ENCODE measurements at places on chromosomes 16 and 17.
A peak's percentile ranks its signal among the peaks of the same experiment; 100 is the strongest.

DNA sequence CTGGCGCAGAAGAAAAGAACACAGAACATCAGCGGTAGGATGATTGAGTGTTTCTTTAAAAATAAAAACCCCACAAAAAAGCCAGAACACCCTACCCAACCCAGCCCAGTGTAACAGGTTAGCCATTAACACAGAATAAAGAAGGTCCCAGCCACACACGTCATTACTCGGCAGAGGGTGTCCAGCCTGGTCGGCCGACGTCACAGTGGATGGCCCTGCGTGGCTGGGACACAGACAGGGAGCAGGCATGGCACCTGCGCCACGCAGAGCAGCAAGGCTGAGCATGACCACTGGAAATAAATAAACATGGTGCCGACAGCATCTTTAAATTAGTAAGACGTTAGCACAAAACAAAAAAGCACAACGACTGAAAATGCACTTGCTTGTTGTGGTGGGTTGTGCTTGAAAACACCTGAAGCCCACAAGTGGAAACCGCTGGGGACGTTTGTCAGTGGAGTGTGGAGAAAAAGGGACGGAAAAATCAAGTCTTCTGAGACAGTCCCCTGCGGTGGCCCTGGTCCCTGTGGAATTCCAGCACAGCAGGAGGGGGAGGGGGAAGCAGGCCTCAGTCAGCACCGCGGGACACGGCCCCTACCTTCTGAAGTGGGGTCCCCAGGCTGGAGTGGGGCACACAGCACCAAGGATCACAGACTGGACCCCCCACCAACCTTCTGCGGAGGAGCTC lies 39.2 kb downstream of the SLC7A5 start:
- DNase-seq: peak; percentile 24

GRCh38 chr17:58504826-58505351 lies 9.5 kb downstream of the MTMR4 start:
- no peak for DNase-seq

GRCh38 chr17:57761887-57762286 lies 16.8 kb upstream of the CCDC182 start:
- DNase-seq: no peak

- DNase-seq: peak; percentile 68
Observed at GRCh38 chr17:31680126-31680525, 178.9 kb downstream of the COPRS start.

GRCh38 chr16:47197536-47198179 lies 53.9 kb upstream of the NETO2 start:
- DNase-seq: no peak

- DNase-seq: no peak
Observed at GRCh38 chr16:30087181-30087898, 4.4 kb downstream of the TBX6 start.

DNA sequence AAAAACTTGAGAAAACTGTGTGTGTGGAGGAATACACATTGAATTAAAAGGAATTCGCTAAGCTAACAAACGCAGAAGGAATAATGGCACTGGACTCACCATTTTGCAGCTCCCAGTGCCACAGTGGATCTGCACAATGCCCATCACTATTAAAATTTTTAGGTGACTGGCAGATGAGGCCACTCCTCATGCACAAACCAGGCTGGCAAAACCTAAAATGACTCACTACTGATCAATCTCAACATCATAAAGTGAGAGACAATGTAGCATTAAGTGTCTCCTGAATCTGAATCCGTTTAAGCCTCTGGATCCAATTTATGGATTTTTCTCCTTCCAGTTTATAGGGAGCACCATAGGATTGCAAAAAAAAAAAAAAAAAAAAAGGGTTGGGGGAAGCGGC lies 20.6 kb downstream of the MYH10 start:
- no peak for DNase-seq

- DNase-seq: no peak
Observed at GRCh38 chr17:61087024-61087423, 312.6 kb upstream of the TBX2 start.

- no peak for DNase-seq
Observed at GRCh38 chr17:33494151-33494550, 201.1 kb upstream of the ASIC2 start.

- no peak for DNase-seq
Observed at GRCh38 chr16:761625-762513, 1.3 kb downstream of the MSLN start.

DNA sequence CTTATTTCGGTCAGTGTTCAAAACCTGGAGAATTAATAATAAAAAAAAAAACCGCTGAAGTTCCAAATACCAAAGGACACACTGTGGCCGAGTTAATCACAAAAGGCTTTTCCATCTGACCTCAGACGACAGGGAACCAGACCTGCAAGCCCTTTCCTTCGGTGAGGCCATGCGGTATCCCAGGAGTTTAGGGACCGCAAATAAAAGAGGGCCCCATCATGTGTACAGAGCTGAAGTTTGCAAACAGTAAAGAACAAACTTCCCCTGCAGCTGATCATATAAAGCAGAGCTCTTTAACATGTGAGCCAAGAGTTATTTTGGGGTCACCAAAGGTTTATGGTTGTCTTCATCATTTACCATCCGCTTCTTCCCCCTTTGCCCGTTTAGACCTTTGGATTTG lies 33.0 kb upstream of the FOXJ1 start:
- DNase-seq: no peak

DNA sequence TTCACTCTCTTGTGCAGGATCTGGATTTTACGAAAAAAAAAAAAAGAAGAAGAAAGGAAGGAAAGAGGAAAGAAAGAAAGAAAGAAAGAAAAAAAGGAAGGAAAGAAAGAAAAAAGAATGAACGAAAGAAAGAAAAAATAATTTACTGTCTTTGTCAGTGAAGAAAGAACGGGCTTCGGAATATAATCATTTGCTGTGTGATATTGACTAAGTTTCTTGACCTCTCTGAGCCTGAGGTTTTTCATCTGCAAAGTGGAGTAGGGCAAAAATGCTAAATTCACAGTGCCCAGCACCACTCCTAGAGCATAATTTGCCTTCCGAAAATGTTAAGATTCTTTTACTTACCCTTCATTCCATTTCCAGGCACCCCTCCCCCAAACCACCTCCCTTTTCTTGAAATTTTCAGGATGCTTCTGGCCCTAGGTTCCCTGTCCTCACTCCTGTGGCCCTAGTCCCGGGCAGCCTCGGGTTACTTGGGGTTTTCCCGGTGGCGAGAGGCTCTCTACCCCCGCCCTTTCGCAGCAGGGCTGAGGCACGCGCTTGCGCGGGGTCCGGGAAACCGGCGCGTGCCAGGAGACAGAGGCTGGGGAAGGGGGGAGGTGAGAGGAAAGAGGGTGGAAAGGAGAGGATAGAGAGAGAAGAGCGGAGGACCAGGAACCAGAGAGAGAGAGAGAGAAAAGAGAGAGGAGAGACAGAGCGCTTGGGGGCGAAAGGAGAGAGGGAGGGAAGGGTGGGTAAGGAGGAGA lies at the start of gene CNTNAP1:
Gene CNTNAP1, plus strand, starts transcription at position 556 of the 746 bp plus-strand sequence. CDS start 299 bp downstream, outside the sequence.
- peak; percentile 41 for DNase-seq

GRCh38 chr16:68563631-68564381 lies 24.7 kb downstream of the ZFP90 start:
- DNase-seq: peak; percentile 20

GRCh38 chr16:89633064-89633631 lies 19.7 kb downstream of the DPEP1 start:
- no peak for DNase-seq

- no peak for DNase-seq
Observed at GRCh38 chr16:82583422-82583821, 43.3 kb upstream of the CDH13 start.

DNA sequence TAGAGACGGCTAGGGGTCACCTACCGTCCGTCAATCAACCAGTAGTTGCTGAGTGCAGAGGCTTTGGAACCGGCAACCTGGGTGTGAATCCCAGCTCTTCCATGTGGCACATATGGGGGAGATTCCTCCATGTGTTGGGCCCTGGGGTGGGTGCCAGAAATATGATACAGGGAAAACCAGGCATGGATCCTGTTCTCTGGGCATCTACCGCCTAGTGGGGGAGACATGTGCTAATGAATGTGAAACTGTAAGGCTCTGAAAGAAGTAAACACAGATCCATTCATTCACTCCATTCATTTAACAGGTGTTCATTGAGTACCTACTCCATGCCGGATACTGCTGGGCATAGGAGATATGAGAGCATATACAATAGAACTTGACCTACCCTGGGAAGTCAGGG lies 39.5 kb upstream of the SDK2 start:
- no peak for DNase-seq

- no peak for DNase-seq
Observed at GRCh38 chr16:89621698-89622409, 8.4 kb downstream of the DPEP1 start.

GRCh38 chr16:55280587-55280986 lies 43.4 kb upstream of the IRX6 start:
- no peak for DNase-seq

DNA sequence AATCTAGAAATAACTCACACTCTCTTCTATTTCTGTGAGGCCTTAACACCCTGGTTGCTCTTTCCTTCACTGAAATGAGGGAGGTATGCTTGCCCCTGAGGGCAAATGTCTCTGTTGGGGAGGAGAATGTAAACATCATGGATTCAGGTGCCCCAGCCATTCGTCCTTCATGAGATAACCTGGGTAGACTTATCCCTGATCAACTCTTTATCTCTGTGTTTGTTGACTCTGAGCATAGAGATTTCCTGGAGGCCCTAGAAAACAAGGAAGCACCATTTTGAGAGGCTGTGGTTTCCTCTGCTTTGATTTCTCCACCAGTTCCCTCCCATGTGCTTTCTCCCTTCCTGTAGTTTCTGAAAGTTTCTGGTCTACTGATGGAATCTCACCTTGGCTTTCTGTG lies 77.3 kb downstream of the PHKB start:
- DNase-seq: no peak

GRCh38 chr16:48172682-48173081 lies 16.9 kb upstream of the ABCC12 start:
- DNase-seq: no peak

DNA sequence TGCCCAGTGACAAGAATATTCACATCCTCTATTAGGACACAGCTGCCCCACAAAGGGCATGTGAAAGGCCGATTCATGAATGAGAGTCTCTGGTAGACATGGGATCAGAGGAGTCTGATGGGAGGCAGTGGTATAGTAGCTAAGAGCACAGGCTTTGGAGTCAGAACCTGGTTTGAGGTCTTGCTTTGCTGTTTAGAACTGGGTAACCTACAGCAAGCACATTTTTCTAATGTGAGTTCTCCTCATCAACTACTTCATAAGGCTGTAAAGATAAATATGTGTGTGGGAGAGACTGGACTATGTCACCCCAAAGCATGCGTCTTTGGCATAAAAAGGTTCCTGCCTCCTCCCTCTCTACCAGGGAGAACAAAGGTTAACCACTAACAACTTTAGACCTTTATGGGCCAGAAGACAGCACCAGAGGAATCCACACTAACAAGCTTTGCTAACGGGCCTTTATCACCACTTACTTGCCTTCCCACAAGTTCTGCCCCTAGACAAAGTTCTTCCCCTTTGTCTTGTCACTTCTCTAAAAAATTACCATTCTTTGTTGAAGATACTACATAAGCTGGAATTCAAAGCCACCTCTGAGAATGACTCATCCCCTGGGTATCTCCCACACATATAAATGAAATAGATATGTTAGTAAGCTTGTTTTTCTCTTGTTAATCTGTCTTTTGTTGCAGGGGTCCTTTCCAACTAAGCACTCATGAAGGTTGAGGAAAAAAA lies 21.1 kb downstream of the CDR2 start:
- DNase-seq: no peak

DNA sequence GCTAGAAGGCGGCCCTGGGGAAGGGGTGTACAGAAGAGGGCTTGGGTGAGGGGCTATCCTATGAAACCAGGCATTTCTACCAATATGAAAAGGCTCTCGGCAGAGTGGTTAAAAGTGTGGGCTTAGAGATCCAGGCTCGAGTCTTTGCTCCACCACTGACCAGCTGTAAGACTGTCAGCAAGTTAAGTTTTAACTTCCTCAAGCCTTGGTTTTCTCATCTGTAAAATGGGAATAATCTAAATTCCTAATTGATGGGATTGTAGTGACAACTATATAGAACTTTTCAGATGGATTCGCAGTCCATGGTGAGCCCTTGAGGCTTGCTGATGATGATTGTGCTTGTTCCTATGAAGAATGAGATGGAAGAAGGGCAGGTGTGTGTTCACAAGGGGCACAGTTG lies 50.6 kb upstream of the NDRG4 start:
- no peak for DNase-seq

DNA sequence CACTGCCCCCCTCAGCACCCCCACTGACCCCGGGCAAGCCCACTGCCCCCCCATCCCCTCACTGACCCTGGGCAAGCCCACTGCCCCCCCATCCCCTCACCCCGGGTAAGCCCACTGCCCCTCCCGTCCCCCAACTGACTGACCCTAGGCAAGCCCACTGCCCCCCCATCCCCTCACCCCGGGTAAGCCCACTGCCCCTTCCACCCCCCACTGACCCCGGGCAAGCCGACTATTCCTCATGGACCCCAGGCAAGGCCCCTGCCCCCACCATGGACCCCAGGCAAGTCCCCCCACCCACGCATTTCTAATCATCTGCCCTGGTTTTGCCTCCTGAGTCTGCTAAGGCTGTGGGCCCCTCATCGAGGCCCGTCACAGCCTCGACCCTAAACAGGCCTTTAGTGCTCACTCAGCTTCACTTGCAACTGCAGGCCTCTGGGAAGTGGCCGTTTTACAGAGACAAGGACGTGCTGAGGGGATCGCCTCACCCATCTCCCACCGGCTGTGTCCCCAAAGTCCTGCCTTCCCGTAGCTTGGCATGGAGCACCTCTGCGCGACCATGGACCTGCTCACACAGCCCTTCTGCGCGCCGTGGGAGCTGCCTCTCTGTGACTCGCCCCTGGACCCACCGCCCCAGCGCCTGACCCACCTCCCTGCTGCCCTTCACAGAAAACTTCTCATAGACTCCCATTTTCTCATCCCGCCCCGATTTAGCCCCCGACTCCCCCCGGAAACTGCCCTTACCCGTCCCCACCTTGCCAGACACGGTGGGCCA lies 3.6 kb downstream of the VPS9D1 start:
- no peak for DNase-seq

- DNase-seq: no peak
Observed at GRCh38 chr17:47212458-47212857, 3.3 kb downstream of the MYL4 start.

GRCh38 chr17:60743799-60744198 lies 66.1 kb downstream of the BCAS3 start:
- DNase-seq: no peak

DNA sequence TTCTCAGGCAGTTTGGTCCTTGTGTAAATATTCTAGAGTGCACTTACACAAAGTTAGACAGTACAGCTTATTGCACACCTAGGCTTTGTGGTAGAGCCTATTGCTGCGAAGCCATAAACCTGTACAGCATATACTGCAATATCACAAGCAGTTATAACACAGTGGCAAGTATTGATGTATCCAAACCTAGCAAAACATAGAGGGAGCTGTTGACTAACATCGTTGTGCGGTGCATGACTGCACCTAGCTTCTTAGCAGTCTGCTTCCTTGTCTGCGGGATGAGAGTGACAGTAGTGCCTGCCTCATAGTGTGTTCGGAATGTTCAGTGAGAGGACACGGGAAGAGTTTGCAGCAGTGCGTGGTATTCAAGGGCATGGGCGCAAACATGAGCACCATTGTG lies 78.9 kb downstream of the MPRIP start:
- DNase-seq: no peak

DNA sequence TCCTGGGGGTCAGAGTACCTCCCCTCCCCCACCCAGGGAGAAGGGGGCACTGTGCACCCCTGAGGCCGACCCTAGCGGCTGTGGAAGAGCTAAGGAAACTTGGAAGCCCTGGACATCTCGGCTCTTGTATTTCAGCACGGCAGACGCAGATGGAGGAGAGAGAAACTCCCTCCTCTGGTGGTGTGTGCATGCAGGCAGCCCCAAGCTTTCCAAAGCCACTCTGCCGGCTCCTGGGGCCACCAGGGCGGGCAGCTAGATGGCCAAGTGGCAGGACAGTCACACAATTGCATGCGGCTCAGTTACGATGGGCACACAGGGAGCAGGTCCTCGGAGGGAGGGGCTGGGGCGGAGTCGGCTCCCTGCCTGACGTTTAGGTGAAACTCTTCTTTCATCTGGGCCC lies 195.5 kb downstream of the RBFOX3 start:
- DNase-seq: no peak

All from activated T-cell treated with anti-CD3 and anti-CD28 coated beads, Interleukin-2, amount 50 U/mL, for 48 hours (primary cell).